Cardiac atrium fibroblast (primary cell): ENCODE measurements at places on chromosomes 7 and 10. TPM values are rescaled to one million over a fixed set of nuclear protein-coding genes. Genes with fewer than 3 reads are reported as not detected.

CYP26C1 gene
- total RNA-seq: 0.32 and 4.7 TPM in 2 replicates

SLC29A4 gene
- 2.4 and 4.9 TPM in 2 replicates for total RNA-seq

MMP21 gene
- not detected in 2 replicates for total RNA-seq

MSS51 gene
- total RNA-seq: 0.65 and 1.3 TPM in 2 replicates

SPDYE5 gene
- not detected in 2 replicates for total RNA-seq

HTR5A gene
- not detected in 2 replicates for total RNA-seq

NXPH1 gene
- total RNA-seq: not detected in 2 replicates

KCNIP2 gene
- 0.54 and 0.97 TPM in 2 replicates for total RNA-seq
